ENCODE measurements at places on chromosomes 16 and 17.

DNA sequence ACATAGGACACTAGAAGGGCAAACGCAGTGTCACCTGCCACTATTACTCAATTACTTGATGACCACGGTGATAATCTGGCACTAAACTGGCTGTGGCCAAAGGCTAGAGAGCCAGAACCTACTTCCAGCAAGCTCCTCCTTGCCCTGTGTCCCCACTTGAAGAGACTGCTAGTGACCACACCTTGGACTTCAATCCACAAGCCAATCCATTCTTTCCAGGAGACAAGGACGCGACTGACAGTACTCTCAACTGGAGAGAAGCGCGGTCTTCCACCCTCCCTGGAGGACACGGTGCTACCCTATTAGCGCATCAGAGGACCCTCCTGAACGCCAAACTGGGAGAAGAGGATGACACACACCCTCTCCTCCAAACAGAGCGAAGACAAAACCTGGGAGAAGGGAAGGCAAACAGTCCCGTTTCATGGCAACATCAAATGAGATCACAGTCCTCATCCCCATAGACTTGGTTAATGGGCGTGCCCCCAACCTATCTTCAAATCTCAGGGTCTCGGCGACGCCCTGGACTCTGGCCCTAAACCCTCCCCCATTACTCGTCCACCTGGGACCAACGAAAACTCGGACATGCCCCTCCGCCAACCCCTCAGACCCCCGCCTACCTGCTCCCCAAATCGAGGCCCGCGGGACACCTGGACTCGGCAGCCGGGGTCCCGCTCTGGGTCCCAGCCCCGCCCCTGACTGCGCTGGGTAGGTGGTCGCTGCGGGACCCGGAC is 508 bp downstream of the FLCN start:
- DNase-seq, result peak; percentile 30

DNA sequence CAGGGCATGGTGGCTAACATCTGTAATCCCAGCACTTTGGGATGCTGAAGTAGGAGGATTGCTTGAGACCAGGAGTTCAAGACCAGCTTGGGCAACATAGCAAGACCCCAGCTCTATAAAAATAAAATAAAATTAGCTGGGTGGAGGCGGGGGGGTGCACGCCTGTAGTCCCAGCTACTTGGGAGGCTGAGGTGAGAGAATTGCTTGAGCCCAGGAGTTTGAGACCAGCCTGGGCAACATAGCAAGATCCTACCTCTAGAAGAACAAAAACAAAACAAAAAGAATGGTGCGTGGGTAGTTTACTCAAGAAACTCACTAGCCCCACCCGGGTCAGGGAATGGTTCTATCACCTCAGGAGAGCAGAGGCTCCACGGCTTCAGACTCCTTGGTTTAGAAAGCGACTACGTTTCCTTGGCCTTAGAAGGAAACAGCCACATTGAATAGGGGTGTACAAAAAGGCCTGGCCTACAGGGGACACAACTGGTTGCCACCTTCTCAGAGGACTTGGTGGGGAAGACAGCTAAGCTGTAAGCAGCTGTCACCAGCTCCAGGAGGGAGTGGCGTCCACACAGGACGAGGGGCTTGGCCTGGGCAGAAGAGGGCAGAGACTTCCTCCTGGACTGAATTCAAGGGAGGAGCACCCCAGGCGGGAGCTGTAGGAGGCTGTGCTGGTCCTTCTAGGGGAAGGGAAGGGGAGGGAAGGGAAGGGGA is 716 bp downstream of the TK1 start:
- DNase-seq, result no peak

GRCh38 chr16:61435346-61435745 is 600.9 kb downstream of the CDH8 start:
- DNase-seq, result no peak

- DNase-seq, result no peak
Observed at GRCh38 chr17:6437466-6437865, 2.5 kb upstream of the AIPL1 start.

- DNase-seq, result no peak
Observed at GRCh38 chr16:12211870-12212690, 235.5 kb downstream of the SNX29 start.

- no peak for DNase-seq
Observed at GRCh38 chr16:11410376-11411058, 65.3 kb downstream of the RMI2 start.

DNA sequence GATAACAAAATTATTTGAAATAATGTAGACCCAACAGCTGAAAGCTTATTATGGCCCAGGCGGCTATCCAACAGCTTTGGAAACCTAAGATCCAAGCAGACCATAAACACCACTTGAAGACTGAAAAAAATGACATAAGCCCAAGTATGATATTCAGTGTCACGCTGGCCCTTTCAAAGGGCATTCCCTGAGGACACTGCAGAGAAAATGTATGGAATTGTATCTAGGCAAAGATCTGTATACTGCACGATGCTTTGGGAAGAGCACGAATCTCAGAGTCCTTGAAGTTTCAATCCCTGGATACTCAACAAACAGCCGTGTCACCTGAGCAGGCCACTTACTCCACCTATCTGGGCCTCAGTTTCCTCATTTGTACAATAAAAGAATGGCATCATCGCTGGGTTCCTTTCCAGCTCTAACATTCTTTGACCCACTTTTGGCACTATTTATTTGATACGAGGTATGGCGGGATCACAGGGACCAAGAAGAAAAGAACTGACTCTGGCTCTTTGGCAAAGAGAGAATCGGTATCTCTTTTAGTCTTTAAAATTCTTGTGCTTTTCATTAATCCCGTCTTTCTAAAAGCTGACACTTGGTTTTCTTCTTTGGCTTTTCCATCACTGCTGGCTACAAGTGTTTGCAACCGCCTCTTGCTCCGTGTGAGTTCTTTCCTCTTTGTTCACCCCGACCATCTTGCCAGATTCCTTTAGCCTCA is 1.2 kb downstream of the STAT5B start:
- no peak for DNase-seq

GRCh38 chr17:7747635-7748071 is 30.1 kb downstream of the DNAH2 start:
- peak; percentile 14 for DNase-seq

DNA sequence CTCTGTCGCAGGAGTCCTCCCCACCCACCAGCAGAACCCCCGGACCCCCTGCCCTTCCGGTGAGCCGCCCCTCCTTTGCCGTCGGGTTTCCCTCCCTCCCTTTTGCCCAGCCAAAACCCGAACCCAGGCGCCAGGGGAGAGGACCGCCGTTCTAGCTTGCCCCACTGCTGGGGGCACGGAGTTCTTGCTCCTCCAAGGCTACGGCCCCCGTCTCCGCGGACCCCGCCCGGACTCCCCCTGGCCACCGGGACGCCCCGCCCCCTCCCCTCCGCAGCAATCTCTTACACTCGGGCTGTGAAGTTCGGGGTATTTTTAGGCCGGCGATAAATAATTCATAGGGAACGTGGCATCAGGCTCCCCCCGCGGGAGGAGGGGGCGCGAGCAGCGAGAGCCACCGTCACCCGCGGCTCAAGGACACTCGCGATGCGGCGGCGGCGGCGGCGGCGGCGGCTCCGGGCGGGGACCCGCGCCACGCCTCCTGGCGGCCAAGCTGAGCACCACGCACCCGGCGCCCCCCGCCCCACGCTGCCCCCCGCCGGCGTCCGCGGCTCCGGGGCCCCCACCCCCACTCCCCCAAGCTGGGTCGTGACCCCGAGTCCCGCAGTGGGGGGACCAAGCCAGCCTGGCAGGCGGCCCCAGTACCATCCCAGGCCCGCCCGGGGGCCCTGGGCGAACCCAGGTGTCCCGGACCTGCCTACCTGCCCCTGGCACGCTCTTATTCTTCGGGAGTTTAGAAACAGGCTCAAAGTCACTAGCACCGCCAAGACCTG is at the start of gene GRIN2C:
TSS of gene GRIN2C (minus strand) at position 427 of the 770 bp plus-strand sequence. CDS start 4,793 bp downstream, outside the sequence.
- no peak for DNase-seq

GRCh38 chr16:48180868-48181480 is 25.2 kb upstream of the ABCC12 start:
- DNase-seq, result no peak

DNA sequence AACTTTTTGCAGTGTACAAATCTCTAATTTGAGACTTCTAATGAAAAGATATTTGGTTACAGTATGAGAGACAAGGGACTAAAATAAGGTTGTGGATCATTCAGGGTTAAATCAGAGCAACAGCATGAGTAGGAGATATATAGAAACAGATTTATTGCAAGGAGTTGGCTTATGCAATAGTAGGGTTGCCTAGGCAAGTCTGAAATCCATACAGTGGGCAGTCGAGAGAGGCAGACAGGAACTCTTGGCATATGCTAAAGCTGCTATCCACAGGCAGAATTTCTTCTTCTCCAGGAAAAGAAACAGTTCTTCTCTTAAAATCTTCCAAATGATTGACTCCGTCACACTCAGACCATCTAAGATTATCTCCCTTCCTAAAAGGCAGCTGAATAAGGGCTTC is 500.8 kb downstream of the MAF start:
- no peak for DNase-seq

- DNase-seq, result no peak
Observed at GRCh38 chr17:22512997-22513538, 820.7 kb downstream of the KCNJ18 start.

DNA sequence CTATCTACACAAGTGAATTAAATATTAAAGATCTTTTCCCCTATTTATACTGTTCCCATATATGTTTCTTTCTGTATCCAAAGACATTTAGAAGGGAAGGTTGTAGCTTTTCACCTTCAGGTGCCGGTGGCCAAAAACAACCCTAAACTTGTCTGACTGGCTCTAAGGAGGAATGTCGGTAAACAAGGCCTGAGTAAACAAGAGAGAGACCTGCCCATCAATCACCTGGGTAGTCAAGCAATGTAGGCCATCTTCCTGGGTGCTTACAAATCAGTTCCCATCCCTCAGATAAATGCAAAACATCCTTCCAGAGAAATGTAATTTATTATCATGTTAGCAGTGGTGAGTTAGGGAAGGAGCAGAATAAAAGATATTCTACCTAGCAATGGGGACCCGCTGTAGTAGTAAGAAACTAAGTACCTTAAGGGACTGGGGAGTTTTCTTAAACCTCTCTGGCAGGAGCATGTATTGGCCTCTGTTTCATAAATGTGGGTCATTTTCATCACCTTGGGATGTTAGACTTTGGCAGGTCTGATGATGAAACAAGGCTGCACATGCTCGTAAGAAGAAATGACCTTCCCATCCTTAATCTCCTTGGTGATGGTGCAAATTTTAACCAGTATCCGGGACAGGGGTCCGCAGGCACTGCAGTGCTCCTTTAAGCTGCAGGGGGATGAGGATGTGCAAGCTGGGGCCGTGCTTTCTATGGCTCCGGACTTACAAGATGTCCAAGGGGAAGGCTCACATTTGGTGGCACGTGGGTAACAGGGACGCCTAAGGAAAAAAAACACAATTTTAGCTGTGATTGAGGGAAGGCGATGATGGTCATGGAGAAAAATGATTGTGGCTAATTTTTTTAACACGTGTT is 8.4 kb downstream of the KRT39 start:
- no peak for DNase-seq

GRCh38 chr17:73944366-73944765 is 259.1 kb upstream of the RPL38 start:
- no peak for DNase-seq

DNA sequence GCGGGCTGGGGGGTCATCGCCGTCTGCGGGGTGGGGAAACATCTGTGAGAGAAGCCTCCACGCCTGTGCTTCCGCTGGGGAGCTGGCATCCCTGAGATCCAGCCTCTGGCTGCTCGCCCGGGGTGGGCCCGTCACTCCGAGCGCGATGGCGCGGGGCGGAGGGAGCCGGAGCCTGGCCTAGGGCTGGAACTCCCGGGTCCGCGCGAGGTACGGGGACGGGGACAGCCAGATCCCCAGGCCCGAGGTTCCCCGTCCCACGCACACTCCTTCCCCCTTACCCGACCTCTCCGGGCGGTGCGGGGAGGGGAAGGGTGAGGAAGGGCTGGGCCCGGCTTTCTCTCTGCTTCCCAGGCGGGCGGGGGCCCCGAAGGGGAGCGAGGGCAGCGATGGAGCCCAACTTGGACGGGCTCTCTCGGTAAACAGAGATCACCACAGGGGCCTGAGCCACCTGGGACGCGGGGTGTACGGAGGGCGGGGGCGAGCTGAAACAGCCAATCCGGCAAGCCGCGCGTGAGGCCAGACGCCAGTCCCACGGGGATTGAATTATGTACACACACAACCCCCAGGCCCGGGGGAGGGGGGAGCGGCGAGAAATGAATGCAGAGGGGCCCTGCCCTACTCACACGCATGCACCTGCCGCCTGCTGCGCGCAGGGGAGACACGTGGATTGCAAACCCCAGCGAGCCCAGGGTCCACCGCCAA is at the start of gene SLC16A11:
TSS of gene SLC16A11 (minus strand) at position 596 of the 702 bp plus-strand sequence. CDS start at position 17, 579 bp downstream.
- no peak for DNase-seq

DNA sequence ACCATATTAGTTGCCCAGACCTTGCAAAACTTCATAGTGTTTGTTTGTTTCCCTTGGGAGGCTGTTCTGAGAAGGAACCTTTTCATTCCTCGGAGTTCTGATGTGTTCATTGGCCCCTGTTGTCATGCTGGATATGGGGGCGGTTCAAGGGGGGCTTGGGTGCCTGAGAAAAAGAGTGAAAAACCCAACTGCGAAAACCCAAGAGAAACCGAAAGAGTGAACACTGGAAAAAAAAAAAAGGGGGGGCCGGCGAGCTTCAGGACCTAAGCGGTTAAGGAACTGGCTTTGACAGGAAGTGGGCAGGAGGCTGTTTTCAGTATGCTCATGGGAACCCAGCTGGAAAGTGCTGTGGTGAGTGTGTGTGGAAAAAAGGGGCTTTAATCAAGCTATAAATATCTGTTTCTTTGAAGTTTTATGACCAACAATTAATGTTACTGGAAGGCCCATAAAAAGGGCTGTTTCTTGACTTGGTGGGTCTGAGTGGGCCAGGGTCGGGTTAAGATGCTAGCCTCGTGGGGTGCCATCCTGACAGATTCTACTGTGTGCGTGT is 510.7 kb downstream of the MAF start:
- DNase-seq, result peak; percentile 40

DNA sequence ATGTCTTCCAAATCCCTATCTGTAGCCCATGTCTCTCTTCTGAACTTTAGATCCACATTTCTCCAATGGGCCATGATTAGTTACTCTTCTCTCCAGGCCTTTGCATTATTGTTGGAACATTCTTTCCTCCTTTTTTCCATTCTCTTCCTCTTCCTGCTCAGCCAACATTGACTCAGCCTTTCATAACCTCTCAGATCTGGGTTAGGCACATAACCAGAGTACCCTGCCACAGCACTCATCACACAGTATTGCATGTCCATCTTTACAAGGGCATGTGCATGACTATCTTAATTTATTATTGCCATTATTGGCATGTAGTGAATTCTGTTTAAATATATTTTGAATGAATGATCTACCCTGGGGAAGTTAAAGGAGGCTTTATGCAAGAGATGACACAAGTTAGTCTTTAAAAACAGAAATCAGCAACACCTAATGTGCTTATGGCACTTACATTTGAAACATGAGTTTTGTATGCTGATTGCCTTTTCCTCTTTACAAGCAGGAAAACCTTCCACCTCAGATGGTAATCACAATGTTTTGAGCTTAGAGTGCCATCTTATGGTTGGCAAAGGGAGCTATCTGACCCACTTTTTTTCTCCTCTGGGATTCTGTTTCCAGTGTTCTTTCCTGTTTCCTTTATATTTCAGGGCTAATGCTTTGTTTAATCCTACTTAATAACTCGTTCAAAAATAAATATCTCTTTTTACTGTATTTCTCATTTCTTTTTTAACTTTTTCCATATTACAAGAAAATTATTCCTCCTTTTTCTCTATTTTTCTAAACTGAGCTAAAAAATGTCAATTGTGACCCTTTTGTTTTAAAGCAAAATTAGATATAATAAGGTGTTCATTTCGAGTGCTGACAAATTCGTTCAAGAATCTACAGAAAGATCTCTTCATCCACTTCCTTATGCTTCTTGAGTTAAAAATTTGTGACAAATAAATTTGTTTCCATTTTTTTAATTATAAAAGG is 151.0 kb upstream of the RBL2 start:
- DNase-seq, result no peak

- no peak for DNase-seq
Observed at GRCh38 chr17:32185875-32186274, 43.6 kb downstream of the RHOT1 start.

- no peak for DNase-seq
Observed at GRCh38 chr16:24580665-24581064, 41.3 kb downstream of the RBBP6 start.

All from muscle of arm (tissue), 14 donors.